ENCODE measurements at places on chromosomes 7 and 10.

- no peak for DNase-seq
These were observed 77.5 kb upstream of the HABP2 start for GRCh38 chr10:113475381-113475807.

DNA sequence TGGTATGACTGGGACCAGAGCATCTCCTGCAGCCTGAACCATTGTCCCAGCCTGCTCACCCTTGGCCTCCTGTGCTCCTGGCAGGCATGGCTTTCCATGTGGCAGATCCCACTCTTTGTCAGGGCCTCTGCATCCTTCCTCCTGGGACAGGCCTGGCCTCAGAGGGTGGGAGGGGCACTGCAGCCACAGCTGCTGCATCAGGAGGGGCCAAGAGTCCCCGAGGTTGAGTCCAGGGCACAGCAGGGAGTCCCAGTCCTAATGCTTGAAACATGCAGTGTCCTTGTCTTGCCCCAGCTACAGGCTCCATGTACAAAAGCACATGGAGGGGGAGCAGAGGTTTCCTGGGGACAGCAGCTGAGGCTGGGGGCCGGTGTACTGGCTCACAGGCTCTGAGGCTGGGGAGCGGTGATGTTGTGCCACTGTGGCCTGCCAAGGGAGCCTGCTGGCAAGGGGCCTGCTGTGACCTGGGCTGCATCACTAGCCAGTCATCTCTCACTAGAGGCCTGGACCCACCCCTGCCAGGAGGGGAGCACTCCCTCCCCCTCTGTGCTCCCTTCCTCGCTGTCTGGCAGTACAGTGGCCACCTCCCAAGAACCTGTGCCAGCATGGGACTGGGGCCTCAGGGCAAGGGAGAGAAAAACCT, 144.8 kb downstream of the ZNF248 start:
- DNase-seq, result no peak

GRCh38 chr10:83862723-83863122, 276.6 kb upstream of the GHITM start:
- no peak for DNase-seq

DNA sequence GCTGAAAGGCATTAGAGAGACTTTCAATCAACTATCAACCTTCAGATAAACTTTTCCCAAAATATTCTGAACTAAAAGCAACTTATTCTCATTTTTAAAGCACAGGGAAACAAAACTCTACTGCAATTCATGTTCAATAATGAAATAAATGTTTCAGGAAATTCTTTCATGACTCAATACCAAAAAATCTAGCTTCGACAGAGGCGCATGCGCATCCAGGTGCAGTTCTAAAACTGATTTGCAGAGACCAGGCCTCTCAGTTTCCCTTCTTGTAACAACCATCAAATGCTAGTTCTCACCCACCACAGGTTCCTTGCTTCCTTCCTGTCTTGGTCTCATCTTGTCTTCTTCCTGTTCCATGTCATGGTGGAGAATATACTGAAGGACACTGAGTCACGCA, 55.3 kb upstream of the NRBF2 start:
- no peak for DNase-seq

- no peak for DNase-seq
These were observed 170.4 kb upstream of the THSD7A start for GRCh38 chr7:12002428-12002827.

DNA sequence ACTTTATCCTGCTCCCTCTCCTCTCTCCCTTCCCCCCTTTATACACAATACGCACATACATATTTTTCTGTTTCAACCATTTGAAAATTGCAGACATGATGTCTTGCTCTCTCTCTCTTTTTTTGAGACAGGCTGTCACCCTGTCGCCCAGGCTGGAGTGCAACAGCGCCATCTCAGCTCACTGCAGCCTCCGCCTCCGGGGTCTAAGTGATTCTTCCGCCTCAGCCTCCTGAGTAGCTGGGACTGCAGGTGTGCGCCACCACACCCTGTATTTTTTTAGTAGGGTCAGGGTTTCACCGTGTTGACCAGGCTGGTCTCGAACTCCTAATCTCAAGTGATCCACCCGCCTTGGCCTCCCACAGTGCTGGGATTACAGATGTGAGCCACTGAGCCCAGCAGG, 38.5 kb downstream of the KLHDC10 start:
- DNase-seq, result no peak

DNA sequence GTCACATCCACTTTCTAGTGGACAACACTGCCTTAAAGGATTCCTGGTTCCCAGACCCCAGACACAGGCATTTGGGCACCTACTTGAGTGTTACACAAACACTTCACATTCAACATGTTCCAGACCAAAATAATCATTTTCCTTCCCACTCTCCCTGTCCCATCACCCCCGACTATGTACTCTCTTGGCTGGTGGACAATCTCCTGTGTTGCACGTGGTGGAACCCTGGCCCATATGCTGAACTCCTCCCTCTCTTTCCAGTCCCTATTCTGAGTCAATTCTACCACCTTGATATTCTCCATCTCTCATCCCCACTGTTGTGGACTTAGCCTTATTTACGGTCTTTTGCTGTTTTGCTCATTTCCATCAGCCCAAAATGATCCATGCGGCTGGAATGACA, 8.3 kb upstream of the SEPHS1 start:
- DNase-seq, result no peak
